ENCODE measurements at places on chromosomes 6 and 20. TPM values are rescaled to one million over a fixed set of nuclear protein-coding genes. Genes with fewer than 3 reads are reported as not detected.

GRCh38 chr20:62896526-62896925, 29.8 kb downstream of the DIDO1 start:
- DNase-seq = no peak

- DNase-seq = peak; percentile 58
These were observed 287.1 kb upstream of the PRDM1 start for GRCh38 chr6:105799056-105799455.

DNA sequence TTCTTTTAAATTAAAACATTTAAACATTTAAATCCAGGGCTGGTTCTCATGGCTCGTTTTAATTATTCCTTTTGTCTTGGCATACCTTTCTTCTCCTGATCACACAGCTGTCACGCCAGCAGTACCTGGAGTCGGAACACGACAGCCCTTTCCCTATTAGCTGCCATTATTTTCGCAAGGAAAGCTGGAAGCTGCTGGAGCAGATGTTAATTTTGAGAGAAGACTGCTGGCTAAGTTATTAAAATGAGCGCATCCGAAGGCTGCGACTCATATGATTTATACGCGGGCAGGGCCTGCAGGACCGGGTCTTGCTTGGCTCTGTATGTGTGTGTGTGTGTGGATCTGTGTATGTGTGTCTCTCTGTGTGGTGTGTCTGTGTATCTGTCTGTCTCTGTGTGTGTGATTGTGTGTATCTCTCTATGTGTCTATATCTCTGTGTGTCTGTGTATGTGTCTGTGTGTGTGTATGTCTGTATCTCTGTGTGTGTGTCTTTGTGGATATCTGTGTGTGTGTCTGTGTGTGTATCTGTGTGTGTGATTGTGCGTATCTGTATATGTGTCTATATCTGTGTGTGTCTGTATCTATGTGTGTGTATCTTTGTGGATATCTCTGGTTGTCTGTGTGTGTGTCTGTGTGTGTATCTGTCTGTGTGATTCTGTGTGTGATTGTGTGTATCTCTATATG, 191.5 kb downstream of the CDH4 start:
- no peak for DNase-seq

DNA sequence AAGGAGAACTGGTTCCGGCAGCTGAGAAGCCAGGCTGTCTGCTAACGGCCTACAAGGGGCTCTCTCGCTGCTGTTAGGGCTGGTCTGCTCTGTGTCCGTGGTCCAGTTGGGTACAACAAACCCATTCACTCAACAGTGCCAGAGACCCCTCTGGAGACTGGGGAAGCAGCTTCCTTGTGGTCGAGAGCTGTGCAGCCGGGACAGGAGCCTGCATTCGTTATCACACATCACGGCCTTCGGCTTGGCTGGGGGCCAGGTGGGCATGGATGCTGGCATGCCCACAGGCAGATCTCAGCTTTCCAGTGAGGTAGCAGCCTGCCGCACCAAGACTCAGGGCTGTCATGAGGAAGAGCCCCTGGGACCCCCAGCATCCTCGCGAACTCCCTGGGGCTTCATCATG, 124.7 kb downstream of the PREX1 start:
- DNase-seq = no peak

- DNase-seq = peak; percentile 85
These were observed 27.8 kb upstream of the TLDC2 start for GRCh38 chr20:36848078-36848660.

DNA sequence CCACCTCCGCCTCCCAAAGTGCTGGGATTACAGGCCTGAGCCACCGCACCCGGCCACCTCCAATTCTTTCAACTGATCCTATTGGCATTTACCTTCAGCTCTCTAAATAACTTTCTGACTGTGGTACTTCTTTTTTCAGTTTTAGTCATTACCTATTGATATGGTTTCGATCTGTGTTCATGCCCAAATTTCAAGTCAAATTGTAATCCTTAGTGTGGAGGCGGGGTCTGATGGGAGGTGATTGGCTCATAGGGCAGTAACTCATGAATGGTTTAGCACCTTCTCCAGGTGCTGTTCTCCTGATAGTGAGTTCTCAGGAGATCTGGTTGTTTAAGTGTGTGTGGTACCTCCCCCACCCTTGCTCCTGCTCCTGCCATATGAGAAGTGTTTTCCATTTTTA, 140.9 kb downstream of the LPA start:
- DNase-seq = no peak

Gene CDSN
- total RNA-seq = not detected

Gene POPDC3
- 64.8 TPM for total RNA-seq

Gene TFAP2A
- total RNA-seq = 0.29 TPM

Gene ZNF451
- total RNA-seq = 42.9 TPM

Gene L3MBTL1
- total RNA-seq = 4.5 TPM

Gene BCAS1
- total RNA-seq = not detected
